ENCODE measurements at places on chromosomes 3 and 15. TPM values are rescaled to one million over a fixed set of nuclear protein-coding genes. Genes with fewer than 3 reads are reported as not detected.

DUOX2 gene
- total RNA-seq, result 0.05 TPM

DNA sequence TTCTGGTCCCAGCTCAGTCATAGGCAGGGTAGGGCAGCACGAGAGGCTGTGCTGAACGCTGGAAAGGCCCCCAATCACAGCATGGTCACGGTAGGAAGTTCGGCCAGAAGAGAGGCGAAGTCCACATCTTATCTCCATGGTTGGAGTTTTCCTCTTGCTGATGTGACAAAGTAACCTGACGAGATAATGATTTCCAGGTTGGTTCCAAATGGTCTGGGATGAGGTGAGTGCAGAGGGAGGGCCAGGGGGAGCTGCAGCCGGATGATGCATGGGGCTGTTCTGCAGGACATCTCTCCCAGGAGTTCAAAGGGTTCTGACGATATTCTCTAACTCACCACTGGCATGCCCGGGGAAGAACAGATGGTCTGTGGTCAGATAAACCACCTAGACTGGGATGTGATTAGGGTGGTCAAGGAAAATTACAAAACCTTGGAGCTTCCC is 83.2 kb upstream of the WNT5A start:
- DNase-seq, result no peak

PP2D1 gene
- not detected for total RNA-seq

- DNase-seq, result no peak
These were observed 202.3 kb upstream of the LPP start for GRCh38 chr3:187951452-187952190.

- no peak for DNase-seq
These were observed 49.1 kb downstream of the IQCH start for GRCh38 chr15:67303490-67304363.

NMNAT3 gene
- 12.7 TPM for total RNA-seq

GRCh38 chr15:46126581-46126980 is 491.8 kb downstream of the SQOR start:
- DNase-seq, result no peak

DNA sequence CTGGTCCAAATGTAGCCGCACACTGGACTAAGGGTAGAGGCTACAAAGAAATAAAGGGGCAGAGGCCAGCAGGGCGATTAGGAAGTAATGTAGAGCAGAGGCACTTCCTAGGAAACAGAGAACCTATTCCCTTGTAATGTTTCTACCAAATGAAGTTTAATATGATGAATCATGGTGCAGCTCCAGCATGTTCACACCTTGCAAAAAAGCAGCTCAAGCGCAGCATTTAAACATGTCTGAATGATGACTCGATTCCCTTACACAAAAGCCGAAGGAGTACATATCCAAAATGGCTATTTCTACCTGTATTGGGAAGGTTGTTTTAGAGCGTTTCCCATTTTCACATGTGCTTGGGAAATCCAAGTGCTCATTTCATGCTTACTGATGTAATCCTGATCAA is 204.8 kb downstream of the MECOM start:
- DNase-seq, result no peak

DNA sequence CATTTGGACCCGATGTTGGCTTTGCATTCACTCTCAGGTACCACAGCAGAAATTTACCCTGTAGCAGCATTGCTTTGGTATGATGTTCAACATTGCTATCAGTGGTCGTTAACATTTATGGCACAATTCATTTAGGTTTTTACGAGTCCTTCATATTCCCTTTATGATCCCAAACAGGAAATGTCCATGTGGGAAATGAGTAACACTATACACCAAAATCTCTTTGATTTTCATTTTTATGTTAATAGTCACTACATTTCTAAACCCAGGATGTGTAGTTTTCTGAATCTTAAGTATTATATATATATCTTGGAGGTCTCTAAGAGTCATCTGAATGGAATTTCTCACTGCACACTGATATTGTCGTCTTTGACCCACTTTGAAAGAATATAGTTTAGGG is 78.5 kb upstream of the RBMS3 start:
- no peak for DNase-seq

- DNase-seq, result no peak
These were observed 6.1 kb downstream of the ZIC1 start for GRCh38 chr3:147415286-147415685.

Data from heart right ventricle (tissue), 16 donors.